ENCODE measurements at places on chromosomes 2 and 18.
A peak's percentile ranks its signal among the peaks of the same experiment; 100 is the strongest.

GRCh38 chr2:2657121-2657962 lies 326.3 kb upstream of the MYT1L start:
- DNase-seq, result no peak

DNA sequence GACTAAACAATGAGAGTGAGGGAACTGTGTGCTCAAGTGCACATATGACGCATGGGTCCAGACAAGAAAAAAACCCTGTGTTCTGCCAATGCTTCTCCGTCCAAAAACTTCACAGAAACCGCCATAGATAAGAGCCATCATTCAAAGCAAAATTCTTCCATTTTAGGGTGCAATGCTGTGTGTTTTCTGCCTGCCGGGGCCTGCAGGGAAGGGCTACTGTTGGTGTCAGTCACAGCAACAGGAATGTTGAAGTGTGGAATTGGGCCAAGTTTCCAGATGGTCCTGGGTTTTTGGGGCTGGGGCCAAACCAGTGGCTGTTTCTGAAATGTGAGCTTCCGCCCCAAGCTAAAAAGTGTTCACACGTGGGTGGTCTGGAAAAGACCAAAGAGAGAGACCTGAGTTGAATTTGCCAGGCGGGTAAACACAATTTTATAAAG lies 677 bp upstream of the MC2R start:
- no peak for DNase-seq

DNA sequence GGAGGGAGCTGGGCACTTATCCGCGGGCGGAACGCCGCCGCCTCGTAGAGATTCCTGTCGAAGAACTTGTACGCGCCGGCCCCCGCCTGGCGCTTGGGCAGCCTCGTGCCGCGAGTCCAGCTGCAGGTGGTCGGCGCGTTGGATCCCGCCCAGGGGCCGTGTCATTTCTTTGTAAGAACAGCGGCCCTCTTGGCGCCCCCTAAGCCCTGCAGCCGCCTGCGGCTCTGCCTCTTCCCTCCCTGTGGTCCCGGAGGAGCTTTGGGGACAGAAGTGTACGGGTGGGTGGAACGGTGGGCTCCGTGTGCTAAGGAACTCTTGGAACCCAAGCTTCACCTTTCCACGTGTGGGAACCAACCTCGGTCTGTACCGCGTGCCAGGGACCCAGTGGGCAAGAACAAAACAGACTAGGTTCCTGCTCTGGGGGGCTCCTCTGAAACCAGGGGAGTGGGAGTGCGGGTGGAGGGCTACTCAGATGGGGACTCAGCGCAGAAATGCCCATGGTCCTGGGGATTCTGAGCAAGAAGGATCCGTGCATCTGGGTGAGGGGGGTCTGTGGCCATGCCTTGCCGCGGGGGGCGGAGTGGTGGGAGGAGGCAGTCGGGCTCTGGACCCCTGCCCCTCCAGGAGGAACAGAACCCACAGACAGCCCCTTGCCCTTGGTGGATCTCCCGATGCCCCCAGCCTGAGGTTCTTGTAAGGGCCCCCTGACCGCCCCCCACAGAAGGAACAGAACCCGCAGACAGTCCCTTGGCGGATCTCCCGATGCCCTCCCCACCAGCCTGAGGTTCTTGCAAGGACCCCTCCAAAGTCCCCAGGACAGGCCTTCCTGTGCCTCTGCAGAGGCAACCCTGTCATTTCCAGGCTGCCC lies 1.5 kb downstream of the GPC1 start:
- DNase-seq, result no peak

DNA sequence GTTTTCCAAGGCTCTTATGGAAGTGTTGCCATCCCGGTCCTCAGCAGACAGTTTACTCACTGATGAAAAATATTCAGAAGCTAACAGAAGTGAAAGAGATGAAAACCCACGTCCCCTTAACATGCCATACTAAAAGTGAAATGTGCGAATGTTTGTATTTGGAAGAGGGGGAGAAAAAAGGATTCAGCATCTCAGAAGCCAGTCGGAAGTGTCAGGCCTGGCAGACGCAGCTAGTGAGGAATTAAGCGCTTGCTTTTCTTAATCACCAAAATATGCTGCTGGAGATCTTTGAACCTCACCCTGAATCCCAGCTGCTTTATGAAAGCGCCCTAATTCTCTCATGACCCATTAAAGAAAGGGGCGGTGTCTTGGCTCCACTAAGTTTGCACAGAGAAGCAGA lies 653.7 kb downstream of the DCDC2C start:
- DNase-seq, result peak; percentile 28

DNA sequence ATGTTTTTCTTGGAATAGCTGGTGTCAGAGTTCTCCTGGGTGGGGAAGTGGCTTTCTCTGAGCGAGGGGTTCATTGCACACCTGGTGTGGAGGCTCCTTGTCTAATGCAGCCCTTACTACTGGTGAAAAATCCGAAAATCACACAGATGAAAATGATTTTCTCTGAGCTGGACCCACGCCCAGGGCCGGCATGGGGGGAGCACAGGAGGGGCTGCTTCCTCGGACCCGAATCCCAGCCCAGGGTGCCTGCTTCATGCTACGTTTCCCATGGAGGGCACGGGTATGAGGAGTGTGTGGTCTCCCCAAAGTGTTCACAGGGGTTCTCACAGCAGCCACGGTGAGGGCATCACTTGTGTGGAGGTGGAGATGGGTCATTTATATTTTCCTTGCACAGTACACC lies 288.0 kb upstream of the HDAC4 start:
- no peak for DNase-seq

DNA sequence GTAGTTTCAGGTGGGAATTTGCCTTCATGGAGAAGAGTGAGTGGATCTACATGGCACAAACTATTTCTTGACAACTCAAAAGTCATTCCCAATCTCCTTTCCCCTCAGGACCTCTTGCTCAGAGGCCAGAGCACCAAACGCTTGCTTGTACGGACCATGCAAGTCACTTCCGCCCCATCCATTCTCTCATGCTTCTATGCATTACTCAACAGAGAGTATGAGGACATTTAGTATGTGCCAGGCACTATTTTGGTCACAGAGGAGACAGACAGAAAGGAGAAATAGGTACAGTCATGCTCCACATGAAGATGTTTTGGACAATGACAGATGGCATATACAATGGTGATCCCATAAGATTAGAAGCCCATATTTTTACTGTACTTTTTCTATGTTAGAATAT lies 117.5 kb downstream of the ACTR3 start:
- no peak for DNase-seq

DNA sequence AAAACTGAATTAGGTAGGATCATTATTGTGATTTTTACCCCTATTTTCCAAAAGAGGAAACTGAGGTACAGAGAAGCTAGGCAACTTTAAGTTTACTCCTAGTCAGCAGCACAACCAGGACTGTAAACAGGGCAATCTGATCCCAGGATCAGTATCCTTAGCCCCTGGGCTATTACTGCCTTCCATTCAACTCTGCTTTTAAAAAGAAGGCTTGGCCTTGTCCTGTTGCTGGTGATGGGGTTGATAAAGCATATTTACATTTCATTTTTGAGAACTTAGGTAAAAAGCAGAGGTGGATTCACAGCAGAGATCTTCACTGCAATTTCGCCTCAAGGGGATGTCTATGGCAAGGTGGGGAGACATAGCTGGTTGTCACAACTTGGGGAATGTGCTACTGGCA lies 148.5 kb downstream of the GALNT14 start:
- no peak for DNase-seq

- DNase-seq, result no peak
These were observed 124.9 kb downstream of the L3MBTL4 start for GRCh38 chr18:6289843-6290242.

- no peak for DNase-seq
These were observed 15.6 kb upstream of the FHOD3 start for GRCh38 chr18:36281936-36282335.

- no peak for DNase-seq
These were observed 235.4 kb downstream of the PIEZO2 start for GRCh38 chr18:10913919-10914318.

GRCh38 chr18:6732952-6733351 lies 3.4 kb downstream of the ARHGAP28 start:
- DNase-seq, result no peak

- no peak for DNase-seq
These were observed 570.7 kb downstream of the PLCL1 start for GRCh38 chr2:198375083-198375410.

DNA sequence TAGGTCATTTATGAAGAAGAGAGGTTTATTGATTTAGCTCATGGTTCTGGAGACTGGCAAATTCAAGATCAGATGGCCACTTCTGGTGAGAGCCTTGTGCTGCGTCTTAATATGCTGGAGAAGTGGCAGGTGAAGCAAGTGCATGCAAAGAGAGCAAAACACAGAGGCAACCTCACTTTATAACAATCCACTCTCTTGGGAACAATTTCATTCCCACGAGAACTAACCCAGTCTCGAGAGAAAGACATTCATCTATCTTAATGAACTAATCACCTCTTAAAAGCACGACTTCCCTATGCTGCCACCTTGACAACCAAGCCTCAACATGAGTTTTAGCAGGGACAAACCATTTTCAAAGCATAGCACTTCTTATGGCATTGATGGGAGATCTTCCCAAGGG lies 186.5 kb upstream of the RASGRP3 start:
- DNase-seq, result no peak

GRCh38 chr2:19673213-19673791 lies 228.5 kb downstream of the TTC32 start:
- DNase-seq, result no peak

- no peak for DNase-seq
These were observed 12.6 kb downstream of the FN1 start for GRCh38 chr2:215423234-215423633.

GRCh38 chr18:5582076-5582475 lies 38.3 kb upstream of the EPB41L3 start:
- DNase-seq, result no peak

DNA sequence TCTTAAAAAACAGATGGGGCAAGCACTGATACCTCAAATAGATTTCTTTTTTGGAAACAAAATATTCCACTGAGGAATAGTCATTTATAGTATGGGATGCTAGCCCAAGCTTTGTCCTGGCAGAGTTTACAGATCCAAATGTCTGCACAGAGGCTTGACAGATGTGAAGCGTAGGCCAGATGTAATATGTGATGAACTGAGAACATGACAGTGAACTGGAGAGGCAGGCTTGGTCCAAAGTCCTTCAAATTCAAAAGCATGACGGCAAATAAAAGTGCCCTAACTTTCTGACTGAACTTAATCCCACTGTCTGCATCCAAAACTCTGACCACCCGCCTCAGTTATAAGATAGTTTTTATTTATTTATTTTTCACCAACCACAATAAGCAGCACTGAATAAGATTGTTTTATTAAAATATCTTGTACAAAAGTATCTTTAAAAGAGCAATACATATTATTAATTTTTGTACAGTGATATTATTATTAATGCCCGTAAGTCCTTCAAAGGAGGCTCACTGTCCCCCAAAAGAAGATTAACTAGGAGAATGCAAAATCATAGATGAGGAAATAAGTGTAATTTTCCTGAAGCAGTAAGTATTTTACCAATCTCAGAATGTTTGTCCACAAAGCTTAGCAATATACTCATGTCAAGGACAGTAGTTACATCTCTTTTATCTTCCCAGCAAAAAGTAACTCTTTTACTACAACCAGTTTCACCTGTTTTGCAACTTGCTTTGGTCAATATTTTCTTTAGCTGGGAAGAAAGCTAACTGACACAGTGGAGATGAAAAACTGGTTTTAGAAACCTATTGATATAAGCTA lies 10.7 kb upstream of the SPOPL start:
- no peak for DNase-seq

DNA sequence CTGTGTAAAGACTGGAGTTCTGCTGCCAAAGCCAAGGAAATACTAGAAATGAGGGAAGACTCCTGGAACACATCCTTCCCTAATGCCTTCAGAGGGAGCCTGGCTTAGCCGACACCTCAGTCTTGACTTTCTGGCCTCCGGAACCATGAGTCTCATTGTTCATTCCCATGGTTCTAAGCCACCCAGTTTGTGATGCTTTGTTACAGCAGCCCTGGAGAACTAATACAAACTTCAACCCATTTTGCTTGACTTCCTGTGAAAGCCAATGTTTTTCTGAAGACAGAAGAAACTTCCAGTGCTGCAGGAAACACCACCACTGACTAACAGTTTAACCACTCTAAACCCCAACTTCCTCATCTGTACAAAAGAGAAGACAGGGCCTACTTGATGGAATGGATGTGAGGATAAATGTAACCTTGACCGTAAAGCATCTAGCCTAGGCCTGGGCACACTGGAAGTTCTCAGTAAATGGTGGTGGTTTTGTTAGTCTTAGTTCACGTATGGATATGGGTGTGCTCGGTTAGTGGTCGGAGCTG lies 85.9 kb upstream of the RFX8 start:
- DNase-seq, result no peak

DNA sequence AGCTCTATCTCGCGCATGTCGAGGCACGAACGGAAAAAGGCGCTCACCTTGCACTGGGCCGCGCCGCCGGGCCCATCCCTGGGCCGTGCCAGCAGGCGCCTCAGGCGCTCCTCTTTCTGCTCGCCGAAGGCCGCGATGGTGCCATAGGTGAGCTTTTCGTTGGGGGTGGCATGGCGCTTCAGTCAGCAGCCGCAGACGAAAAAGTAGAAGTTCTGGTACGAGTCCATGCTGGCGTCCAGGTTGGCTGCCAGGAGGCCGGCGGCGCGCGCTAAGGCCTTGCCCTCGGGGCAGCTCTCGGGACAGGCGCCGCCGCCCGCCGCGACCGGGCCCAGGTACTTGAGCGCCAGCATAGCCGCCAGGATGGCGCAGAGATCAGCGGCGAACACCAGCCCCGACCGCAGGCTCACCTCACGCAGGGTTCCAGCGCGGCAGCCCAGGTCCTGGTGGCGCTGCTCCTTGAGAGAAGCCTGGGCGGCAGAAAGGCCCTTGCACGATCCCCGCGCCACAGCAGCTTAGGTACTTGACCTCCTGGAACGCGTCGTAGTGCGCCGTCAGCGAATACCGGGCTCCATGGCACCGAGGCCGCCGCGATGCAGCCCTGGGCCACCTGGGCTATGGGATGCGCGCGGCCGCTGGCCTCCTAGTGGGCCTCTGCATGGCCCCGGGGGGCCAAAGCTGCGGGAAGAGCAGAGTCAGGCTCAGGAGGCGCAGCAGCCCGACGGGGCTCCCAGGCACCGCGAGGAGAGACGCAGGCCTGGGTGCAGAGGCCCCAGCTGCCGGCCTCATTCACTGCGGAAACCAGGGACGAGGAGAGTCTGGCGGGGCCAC lies 12.8 kb downstream of the ALPG start:
- DNase-seq, result peak; percentile 33

- DNase-seq, result peak; percentile 86
These were observed 5.6 kb upstream of the IMP4 start for GRCh38 chr2:130336877-130337734.

- DNase-seq, result no peak
These were observed 157.6 kb downstream of the LPIN1 start for GRCh38 chr2:11904029-11904428.

DNA sequence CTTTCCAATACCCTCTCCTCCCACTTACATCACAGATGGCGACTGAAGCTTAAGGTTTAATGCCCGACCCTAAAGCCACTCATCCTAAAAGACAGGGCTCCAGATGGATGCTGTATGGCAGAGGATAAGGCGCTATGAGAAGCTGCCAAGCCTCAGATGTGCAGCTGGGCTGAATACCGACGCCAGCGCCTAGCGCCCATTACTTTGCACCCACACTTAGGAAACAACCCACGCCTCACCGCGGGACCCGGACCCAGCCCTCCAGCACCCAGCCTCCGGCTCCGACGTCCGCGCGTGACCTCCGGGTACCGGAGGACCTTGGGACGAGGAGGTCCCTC lies 335 bp downstream of the TRAK2 start:
- DNase-seq, result peak; percentile 75

GRCh38 chr2:226031647-226032501 lies 632.4 kb downstream of the NYAP2 start:
- no peak for DNase-seq

Data from D341Med (cell line).